ENCODE measurements at places on chromosomes 13 and 19.

DNA sequence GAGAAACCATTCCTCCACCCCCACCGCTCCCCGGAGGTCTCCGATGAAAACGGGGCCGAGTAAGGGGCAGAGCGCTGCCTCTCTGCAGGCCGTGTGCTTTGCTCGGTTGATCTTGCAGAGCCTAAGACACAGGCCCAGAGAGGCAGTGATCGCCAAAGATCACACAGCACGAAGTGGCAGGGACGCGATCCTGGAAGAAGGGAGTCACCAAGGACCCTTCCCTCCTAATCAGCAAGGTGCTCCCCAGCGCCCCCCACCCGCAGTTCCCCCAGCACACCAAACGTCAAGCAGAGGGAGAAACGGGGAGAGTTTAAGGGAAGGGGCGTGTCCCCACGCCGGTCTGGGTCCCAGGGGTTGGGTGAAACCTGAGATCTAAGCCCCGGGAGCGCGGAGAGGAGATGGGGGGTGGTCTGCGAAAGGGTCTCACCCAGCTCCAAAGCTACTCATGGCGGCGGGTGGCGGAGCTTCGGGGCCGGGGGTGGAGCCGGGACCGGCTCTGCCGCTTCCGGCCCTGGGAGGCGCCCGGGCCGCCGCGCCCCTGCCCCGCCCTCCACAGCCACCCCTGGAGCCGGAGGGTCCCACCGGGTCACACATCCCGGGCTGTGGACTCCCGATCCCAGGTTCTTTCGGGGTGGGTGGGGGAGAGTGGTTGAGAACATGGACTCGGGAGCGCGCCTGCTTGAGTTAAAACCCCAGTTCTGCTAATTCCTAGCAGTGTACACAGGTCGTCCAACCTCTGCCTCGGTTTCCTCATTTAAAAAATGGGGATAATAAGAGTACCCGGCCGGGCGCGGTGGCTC lies at the start of gene EML2:
TSS of gene EML2 (minus strand) at position 468 of the 800 bp plus-strand sequence. CDS start at position 447, 21 bp downstream.
- DNase-seq, result no peak

- no peak for DNase-seq
Observed at GRCh38 chr19:4707956-4708650, 15.5 kb downstream of the DPP9 start.

- DNase-seq, result no peak
Observed at GRCh38 chr19:38252385-38252784, 3.8 kb downstream of the PPP1R14A start.

DNA sequence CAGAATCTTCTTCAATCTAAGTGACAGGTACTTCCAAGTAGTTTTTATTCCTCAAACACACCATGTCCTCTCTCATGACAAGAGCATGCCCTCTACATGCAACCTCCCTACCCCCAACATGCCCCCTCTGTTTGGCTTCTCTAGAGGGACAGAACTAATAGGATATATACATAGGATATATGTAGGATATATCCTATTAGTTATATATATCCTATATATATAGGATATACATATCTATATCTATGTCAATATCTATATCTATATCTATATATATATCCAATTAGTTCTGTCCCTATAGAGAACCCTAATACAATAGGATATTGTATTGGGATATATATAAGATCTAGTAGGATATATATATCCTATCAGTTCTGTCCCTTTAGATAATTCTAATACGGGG lies 701.9 kb upstream of the MIR17HG start:
- no peak for DNase-seq

DNA sequence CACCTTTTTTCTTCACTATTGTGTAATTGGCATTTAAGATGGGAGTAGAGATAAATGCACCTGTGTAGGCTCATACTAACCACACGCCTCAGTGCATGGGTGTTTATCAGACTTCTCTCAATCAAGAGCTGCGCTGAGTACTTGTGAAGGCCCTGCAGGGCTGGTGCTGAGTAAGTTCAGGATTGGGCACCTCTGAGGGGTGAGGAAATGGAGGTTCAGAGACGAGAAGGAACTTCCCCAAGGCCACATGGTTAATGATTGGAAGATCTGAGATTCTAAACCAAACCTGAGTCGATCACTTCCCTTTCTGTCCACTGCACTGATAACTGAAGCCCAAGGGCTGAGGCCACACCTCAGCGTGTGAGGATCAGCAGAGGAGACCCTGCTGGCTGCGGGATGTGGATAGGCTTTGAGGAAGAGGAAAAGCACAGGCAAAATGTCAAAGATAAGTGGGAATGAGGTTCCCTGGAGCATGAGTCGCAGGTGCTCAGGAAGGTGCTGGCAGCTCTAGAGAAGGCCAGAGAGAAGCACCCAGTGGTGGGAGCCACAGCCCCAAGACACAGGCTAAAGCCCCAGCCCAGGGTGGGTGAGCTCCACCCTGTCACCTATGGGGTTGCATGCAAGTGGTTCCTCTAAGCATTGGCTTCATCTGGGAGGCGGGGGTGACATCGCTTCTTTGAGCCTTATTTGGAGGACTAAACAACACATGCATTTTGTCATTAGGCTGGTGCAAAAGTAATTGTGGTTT lies 32.3 kb upstream of the GJB6 start:
- DNase-seq, result no peak

- DNase-seq, result no peak
Observed at GRCh38 chr13:100458673-100459072, 129.9 kb downstream of the GGACT start.

DNA sequence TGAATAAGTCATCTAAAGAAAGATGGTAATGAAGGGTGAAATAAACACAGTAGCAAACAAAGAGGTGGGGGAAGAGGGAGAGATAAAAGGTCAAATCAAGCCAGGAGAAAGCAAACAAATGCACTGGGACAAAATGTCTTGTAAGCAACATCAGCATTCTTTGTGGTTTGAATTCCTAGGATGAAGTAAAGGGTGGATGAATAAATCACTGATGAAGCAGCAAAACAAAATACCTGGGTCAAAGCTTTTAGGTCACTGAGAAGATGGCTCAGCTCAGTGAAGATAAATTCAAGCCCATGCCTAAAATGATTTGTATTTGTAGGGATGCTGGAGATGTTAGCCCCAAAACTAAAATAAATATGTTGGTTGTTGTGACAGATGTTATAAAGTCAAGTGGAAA lies 86.5 kb upstream of the FBXL3 start:
- DNase-seq, result peak; percentile 80

DNA sequence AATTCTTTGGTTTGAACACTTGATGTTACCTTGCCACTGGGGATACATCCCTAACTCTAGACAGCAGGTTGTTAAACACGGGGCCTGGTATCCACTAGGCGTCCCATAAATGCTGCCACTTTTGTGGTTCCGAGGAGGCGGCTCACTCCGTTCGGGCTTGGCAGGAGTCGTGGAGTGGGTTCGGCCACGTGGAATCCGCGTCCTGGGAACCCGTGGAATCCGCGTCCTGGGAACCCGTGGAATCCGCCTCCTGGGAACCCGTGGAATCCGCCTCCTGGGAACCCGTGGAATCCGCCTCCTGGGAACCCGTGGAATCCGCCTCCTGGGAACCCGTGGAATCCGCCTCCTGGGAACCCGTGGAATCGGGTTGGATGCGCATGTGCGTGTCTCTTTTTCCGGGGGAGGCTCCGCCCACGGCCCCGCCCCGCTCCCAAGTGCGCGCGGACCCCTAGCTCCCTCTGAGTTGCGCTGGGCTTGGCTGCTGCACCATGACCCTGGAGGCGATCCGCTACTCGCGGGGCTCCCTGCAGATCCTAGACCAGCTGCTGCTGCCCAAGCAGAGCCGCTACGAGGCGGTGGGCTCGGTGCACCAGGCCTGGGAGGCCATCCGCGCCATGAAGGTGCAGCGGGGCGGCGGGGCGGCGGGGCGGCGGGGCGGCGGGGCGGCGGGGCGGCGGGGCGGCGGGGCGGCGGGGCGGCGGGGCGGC lies at the start of gene MRI1:
TSS of gene MRI1 (plus strand) at position 422 of the 707 bp plus-strand sequence. CDS start at position 489, 67 bp downstream.
- DNase-seq, result no peak

DNA sequence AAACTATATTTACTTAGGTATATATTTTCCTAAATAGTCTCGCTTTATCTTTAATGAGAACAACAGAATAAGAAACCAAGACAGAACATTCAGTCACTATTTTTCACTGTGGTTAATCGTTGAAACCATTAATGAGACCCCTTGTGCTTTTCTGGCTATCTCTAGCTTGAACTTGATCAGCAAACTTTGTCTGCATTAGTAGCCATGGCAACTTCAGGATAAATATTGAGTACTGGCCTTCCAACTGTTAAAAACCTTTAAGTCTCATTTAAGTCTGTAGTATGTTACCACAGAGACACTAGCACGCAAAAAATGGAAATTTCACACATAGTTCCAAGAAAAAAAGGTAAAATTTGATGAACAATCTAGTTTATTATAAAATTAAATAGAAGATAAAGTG lies 946.0 kb downstream of the SLITRK5 start:
- no peak for DNase-seq

DNA sequence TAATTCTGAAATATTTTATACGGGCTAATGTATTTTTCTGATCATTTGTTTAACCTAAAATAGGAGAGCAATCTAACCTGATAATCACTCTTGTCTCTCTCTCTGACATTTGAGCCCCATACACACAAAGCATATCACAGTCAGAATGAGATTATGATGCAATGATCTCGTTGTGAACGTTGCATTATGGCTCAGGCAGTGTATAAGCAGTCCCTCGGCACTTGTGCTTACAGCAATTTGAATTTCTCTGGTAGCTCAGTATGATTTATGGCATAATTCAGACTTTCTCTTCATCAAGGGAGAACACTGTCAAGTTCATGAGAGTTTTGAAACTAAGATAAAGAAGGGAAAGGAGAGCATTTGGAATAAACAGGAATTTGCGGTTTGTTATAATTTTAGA lies 256.1 kb downstream of the DACH1 start:
- DNase-seq, result no peak

DNA sequence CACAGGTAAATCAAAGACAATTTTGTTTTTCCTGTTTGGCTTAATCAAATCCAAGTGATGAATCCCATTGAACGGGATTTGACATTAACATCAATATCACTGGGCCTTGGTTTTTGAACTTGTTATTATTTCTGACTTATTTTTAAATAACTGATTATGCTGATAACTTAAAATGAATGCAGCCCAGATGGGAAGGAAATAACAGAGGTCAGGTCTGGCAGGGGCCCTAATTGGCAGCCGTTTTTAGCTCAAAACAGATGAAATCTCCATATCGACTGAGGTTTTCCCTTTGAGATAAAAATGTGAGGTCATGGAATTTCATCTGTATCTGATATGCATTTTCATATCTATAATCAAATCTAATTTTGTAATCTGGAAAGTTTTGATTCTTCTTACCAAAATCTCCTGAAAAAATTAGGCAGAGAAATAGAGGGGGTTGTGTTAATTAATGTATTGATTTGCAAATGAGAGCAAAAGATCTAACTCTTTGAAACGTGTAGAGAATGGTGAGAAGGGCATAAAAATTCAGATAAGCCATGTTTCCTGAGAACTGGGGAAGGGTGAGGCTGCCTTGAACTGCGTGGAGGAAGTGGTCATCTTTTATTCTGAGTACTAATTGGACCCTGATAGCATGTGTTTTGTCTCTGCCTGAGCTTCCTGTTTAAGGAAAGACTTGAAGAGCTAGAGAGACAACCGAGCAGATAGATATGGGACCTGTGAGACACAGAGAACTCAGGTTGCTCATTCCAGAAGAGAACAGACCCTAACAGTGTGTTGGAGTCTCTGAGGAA lies 98.2 kb upstream of the C1QTNF9B start:
- DNase-seq, result no peak

GRCh38 chr13:38657191-38657590 lies 29.7 kb upstream of the FREM2 start:
- no peak for DNase-seq

DNA sequence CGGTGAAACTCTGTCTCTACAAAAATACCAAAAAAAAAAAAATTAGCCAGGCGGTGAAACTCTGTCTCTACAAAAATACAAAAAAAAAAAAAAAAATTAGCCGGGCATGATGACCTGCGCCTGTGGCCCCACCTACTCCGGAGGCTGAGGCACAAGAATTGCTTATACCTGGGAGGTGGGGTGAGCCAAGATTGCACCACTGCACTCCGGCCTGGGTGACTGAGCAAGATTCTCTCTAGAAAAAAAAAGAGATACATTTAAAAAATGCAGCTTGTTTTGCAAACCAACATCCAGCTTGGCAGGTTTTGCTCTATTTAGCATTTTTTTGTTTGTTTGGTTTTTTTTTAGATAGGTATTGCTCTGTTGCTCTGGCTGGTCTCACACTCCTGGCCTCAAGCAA lies 6.7 kb upstream of the PGPEP1 start:
- DNase-seq, result no peak

DNA sequence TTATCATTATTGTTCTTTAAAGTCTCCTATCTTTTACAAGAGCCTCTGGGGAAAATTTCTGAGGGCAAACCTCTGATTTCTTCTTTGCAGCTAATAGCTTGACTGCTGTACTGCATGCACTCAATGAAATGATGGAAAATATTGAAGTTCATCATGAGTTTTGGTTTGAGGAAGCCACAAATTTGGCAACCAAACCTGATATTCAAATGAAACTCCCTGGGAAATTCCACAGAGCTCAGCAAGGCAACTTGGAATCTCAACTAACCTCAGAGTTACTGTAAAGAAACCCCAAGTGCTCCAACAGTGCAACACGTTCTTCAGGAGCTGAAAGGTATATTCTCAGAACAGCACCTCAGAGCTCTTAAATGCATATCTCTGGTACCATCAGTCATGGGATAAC lies 14.2 kb upstream of the RNF6 start:
- DNase-seq, result no peak

DNA sequence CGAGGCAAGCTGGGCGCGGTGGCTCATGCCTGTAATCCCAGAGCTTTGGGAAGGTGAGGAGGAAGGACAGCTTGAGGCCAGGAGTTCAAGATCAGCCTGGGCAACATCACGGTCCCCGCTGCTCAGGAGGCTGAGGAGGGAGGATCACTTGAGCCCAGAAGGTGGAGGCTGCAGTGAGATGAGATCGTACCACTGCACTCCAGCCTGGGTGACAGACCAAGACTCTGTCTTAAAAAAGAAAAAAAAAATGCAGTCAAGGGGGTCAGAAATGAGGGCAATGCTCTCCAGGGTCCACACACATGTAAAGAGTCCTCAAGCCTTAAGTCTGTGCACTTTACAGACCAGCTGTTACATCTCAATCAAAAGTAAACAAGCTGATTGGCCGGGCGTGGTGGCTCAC lies 8.5 kb downstream of the R3HDM4 start:
- DNase-seq, result no peak

DNA sequence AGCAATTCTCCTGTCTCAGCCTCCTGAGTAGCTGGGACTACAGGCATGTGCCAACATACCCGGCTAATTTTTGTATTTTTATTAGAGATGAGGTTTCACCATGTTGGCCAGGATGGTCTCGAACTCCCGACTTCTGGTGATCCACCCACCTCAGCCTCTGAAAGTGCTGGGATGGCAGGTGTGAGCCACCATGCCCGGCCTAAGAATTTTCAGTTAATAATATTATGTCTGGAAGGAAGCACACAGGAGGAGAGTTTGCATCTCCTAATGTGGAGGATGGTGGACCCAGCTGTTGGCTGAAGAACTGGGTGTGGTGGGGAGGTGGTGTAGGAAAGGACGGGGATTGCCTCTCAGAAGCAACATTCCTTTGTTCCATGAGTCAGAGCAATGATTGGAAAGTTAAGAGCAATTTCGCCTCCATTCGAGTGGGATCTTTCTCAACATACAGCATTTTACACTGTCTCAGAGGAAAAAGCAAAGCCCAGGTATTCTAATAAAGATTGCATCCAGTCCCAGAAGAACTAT lies 11.9 kb downstream of the PDCD2L start:
- DNase-seq, result no peak

- DNase-seq, result no peak
Observed at GRCh38 chr19:49801966-49802661, 11.0 kb downstream of the FUZ start.

GRCh38 chr19:6023085-6023682 lies 45.2 kb upstream of the RANBP3 start:
- no peak for DNase-seq

- no peak for DNase-seq
Observed at GRCh38 chr19:18160971-18161635, 8.1 kb downstream of the PIK3R2 start.
